Stimulated activated CD4-positive, alpha-beta T cell treated with anti-CD3 and anti-CD28 coated beads, Interleukin-1b, Interleukin-23, amount 100 ng/mL, for 1 hour (primary cell): ENCODE measurements at places on chromosomes 6 and 20.

GRCh38 chr20:17431621-17432364 is 99.4 kb downstream of the BFSP1 start:
- peak; percentile 3 for DNase-seq

GRCh38 chr6:170039156-170040114 is 251.4 kb downstream of the DLL1 start:
- DNase-seq = no peak

GRCh38 chr20:1835186-1836035 is 59.8 kb upstream of the SIRPA start:
- DNase-seq = no peak

DNA sequence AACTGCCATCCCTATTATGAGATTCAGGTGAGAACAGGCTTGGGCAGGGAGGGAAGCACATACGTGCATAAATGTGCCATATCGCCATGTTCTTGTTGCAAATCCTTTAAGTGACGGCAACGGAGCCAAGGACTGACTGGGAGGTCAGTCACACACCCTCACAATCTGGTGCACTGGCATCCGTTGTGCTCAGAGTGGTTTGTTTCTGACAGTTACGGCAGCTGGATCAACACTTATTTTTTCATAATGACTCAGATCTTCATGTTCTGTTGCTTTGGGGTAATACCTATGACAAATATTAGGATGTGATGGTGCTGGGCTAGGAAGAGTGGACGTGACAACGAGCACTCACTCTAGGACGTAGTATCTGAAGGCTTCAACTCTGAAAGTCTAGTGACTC is 56.2 kb upstream of the PREP start:
- no peak for DNase-seq

GRCh38 chr20:59042151-59042795 is at the start of gene PRELID3B:
TSS of gene PRELID3B (minus strand) at chr20:59042786. CDS start at chr20:59042730, 56 bp downstream.
- DNase-seq = no peak

- DNase-seq = no peak
These were observed 3.9 kb downstream of the LAMA5 start for GRCh38 chr20:62362991-62363919.

GRCh38 chr6:36402481-36402880 is 15.0 kb upstream of the ETV7 start:
- no peak for DNase-seq

- DNase-seq = no peak
These were observed 987 bp downstream of the TMEM181 start for GRCh38 chr6:158560836-158561320.

DNA sequence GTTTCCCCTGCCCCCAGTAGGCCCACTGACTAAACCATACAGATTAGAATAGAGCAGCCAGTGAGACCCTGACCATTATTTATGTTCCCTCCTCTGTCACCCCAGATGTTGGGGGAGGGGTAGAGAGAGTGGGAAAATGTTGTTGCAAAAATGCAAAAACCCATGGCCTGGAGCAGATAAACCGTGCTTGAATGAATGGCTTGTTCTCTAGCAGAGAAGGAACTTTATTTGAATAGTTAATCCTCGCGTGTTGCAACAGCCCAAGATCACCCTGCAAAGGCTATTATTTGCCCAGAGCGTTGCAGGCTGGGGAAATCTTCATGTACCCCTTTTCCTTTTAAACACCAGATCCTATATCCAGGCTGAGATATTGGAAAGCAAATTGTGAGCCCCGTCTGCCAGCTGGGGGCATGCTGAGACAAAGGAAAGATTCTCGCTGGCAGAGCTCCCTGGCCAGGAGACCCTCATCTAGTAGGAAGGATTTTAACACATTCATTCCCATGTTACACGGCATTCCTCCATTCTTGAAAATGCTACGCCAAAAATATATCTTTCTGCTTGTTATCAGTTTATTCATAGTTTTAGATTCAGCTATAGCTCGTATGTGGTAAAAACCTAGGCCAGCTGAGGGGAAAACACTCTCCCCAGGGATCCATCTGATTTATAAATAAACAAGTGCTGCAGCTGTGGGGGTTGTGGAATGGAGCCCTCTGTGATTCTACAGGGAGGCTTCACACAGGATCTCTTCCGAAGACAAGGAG is 53.0 kb downstream of the LINC00237 start:
- no peak for DNase-seq
